Lung (tissue), 17 donors: ENCODE measurements at places on chromosomes 4 and X.

- DNase-seq = peak; percentile 65
Measured at GRCh38 chrX:103783971-103784370, 7.3 kb downstream of the PLP1 start.

- no peak for DNase-seq
Measured at GRCh38 chr4:114393295-114394038, 205.1 kb upstream of the UGT8 start.

DNA sequence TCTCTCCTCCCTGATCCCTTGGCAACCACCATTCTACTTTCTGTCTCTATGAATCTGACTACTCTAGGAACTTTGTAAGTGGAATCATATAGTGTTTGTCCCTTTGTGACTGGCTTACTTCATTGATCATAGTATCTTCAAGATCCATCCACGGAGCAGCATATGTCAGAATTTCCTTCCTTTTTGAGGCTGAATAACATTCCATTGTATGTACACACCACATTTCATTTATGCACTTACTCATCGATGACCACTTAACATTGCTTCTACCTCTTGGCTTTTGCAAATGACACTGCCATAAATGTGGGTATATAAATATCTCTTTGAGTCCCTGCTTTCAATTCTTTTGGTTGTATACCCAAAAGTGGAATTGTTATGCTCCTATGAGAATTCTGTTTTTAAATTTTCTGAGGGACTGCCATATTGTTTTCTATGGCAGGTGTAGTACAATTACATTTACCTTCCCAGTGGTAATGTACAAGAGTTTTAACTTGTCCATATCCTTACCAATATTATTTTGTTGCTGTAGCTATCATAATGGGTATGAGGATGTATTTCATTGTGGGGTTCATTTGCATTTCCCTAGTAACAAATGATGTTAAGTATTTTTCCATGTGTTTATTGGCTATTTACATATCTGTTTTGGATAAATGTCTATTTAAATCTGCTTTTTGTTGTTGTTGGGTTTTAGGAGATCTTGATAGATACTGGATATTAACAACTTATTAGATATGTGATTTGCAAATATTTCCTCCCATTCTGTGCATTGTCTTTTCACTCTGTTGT is 466.1 kb downstream of the C4orf33 start:
- no peak for DNase-seq

DNA sequence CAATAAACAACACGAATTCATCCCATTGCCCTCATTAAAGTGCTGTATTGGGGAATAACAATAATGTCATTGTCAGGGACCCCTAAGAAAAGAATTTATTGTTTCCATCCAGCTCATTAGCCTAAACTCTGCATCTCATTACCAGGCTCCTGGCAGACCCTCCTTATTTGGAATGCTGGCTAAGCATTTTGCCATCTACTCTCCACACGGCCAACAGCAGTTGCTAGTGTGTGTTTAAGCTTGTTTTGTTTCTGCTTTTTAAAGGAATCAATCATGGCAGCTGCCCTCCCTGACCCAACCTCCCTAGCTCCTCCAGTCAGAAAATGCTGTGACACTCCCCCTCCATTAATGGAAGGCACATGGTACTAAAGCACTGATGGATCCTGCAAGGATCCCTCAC is 43.5 kb downstream of the GATB start:
- DNase-seq = no peak

GRCh38 chr4:89835413-89835812 is 1.5 kb downstream of the SNCA start:
- DNase-seq = no peak

DNA sequence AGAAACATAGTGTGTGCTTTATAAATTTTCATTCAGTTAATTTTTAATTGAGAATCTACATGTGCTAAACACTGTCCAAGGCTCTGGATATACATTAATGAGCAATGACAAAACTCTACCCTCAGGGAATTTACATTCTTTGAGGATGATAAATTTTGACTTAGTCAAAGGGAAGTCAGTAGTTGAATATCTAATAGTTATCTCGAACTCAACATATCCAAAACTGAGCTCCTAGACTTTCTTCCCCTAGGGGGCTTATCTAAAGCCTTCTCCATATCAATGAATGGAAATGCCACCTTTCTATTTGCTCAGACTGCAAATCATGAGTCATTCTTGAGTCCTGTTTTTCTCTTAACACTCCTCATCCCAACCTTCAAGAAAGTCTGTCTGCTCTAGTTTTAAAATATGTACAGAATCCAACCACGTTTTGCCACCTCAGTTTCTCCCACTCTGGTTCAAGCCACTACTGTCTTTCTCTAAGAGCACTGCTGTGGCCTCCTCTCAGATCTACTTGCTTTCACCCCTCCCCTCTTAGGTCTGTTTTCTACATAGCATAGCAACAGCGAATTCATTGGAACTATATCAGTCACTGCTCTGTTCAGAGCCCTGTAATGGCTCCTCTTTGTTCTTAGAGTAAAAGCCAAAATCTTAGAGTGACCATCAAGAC is 9.5 kb downstream of the PARM1 start:
- no peak for DNase-seq

DNA sequence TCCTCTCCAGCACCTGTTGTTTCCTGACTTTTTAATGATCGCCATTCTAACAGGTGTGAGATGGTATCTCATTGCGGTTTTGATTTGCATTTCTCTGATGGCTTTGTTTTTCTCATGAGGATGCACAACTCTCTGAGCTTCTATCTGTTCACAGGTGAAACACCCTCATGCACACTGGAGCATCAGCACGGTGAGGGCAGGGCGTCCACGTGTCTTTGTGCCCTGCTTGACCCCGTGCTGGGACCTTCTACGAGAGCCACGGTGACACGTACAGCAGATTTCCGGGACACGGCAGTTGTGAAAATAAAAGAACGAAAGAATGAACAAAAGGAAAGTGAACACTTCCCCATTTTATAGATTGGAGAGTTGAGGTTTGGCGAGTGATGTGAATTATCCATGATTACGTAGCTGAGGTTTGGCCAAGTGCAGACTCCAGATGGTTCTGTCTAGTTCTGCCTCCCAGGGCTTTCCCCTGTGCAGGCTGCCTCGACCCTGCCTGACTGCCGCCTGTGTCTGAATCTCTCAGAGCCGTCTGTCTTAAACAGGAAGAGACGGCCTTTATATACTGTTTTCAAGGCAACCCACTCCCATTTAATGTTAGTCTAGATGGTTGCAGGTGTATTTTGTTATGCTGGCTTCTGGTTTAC is 67.8 kb upstream of the SORBS2 start:
- DNase-seq = no peak

DNA sequence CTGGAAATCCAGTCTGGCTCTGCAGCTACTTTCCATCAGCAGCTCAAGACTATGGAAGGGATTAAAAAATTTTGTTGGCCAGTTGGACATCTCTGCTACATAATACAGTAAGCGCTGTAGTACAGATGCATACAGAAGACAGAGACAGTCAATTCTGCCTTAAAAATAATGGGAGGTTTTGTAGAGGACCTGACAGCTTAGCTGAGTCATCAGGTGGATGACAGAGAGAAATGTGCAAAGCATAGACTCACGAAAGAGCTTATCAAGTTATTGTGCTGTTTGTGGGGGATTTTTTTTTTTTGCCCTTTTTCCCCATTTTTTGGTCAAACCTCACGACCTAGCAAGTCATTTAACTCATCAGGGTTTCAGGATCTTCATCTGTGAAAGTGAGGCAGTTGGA is 149.0 kb upstream of the SCML1 start:
- DNase-seq = no peak

DNA sequence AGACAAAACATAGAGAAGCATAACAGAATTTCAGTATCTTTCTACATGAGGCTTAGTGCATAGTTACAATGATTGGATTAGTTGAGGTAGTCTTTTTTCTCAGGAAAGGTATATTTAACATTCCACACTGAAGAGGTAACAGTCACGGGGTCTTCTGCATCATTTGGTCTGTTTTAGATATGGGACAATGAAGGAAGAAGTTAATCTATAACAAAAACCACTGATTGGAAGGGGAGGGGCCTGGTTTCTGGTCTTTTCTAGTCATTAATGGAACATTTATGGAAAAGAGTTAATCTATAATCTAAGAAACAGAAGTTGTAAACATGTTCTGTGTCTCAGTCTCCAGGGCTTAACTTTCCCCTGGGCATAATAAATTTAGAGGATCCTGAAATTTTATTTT is 37.3 kb upstream of the HPSE start:
- DNase-seq = no peak

DNA sequence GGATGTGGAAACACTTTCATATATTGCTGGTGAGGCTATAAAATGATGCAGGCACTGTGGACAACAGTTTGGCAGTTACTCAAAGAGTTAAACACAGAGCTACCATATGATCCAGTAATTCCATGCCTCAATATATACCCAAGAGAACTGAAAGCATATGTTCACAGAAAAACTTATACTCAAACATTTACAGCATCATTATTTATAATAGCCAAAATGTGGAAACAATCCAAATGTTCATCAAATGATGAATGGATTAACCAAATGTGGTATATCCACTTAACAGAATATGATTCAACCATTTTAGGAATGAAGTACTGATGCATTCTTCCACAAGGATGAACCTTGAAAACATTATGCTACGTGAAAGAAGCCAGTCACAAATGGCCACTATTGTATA is 603.8 kb downstream of the IQCM start:
- DNase-seq = no peak

DNA sequence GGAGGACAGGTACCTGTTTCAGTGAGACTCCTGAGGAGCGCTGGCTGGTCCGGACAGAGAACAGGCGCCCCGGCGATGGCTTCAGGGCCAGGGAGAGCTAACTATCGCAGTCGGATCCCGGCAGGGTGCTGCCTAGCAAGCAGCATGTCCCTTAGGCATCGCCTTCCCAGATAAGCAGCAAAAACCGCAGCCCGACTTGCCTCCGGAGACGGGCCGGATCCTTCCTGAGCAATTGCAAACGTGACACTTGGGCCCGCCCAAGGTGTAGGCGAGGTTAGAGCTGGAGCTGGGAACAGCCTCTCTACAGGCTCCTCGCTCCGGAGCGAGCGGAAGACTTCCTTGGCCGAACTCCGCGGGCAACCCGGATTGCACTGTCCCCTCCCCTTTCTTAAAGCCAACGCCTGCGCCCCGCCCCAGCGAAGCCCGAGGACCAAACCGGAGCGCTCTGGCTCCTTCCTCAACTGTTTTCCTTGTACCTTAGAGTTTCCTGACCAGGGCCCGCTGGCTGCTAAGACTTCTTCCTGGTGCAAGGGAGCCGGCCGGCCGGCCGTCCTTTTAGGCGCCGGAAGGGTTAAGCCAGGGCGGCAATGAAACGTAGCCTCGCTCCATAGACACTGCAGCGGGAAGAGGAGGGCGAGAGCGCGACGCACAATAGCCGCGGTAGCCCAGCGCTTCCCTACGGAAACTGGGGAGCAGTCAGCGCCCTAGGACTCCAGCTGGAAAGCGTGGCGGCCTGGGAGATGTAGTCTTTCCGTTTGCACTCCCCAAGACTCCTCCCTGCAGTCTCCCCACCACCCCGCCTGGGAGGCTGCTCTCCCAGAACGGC is at the start of gene OPHN1:
Gene OPHN1, minus strand, starts transcription at position 341 of the 826 bp plus-strand sequence. CDS start 475 bp downstream, outside the sequence.
- DNase-seq = peak; percentile 87

DNA sequence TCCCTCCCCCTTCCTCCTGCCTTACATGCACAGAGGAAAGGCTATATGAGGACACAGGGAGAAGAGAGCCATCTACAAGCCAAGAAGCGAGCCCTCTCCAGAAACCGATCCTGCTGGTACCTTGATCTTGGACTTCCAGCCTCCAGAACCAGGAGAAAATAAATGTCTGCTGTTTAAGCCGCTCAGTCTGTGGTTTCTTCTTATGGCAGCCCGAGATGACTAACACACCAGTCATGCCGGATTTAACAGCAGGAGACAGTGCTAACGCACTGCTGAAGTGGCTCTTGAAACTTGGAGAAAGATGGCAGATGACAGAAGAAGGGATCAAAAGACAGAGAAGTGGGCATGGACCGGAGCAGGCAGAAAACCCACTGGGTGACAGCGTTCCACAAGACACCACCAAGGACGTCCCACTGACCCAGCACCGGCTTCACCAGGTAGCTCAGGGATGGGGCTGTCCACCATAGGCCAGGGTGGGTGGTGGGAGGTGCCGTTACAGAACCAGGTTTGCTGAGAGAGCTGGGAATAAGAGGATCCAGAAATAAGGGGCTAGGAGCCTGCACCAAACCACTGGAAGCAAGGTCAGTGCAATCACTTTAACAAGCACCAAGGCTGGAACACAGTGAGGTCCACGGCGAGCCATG is 6.2 kb upstream of the MAN2B2 start:
- DNase-seq = no peak

- no peak for DNase-seq
Measured at GRCh38 chrX:1784773-1785172, 169.9 kb downstream of the ASMT start.

- DNase-seq = no peak
Measured at GRCh38 chr4:60655356-60655755, 544.8 kb upstream of the ADGRL3 start.

GRCh38 chr4:188168726-188169373 is 29.6 kb downstream of the TRIML1 start:
- DNase-seq = no peak

DNA sequence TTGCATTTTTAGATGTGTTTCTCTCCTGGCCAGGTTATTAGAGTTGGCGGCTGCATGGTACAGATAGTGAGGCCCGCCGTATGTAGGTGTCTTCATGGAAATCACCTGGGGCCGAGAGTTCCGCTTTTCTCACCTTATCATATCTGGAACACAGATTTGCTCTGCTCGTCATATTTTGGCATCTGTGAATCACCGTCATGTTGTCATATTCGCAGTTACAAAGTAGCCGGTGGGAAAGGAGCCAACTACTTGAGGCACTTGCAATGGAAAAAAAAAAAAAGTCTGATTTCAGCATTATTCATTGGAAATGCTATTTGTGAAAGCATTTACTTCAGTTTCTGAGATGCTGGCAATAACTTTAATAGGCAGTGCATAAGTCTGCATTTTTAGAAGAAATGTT is 1715.2 kb upstream of the TENM3 start:
- DNase-seq = no peak

- peak; percentile 80 for DNase-seq
Measured at GRCh38 chr4:72418458-72418857, 150.6 kb downstream of the ADAMTS3 start.

DNA sequence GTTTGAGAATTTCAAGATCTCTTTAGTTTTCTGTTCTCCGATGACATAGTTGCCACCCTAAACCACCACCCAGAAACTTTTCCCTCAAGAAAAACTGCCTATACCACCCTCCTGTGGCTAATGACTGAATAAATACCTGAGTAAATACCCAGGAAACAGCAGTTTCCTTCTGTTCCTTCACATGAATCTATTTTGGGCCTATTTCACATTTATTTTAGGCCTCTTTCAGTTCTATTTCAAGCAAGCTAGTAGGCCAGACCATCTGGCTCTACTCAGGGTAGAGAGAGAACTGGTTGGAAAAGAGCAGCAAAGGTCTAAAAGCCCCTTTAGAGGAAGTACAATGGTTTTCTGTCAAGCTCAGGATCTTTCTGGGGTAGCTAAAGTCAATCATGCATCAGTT is 23.4 kb downstream of the ARHGEF9 start:
- no peak for DNase-seq

GRCh38 chr4:153181293-153181692 is 22.9 kb upstream of the TRIM2 start:
- DNase-seq = no peak
